GM12891 (cell line): ENCODE measurements at places on chromosomes 5 and 9.

DNA sequence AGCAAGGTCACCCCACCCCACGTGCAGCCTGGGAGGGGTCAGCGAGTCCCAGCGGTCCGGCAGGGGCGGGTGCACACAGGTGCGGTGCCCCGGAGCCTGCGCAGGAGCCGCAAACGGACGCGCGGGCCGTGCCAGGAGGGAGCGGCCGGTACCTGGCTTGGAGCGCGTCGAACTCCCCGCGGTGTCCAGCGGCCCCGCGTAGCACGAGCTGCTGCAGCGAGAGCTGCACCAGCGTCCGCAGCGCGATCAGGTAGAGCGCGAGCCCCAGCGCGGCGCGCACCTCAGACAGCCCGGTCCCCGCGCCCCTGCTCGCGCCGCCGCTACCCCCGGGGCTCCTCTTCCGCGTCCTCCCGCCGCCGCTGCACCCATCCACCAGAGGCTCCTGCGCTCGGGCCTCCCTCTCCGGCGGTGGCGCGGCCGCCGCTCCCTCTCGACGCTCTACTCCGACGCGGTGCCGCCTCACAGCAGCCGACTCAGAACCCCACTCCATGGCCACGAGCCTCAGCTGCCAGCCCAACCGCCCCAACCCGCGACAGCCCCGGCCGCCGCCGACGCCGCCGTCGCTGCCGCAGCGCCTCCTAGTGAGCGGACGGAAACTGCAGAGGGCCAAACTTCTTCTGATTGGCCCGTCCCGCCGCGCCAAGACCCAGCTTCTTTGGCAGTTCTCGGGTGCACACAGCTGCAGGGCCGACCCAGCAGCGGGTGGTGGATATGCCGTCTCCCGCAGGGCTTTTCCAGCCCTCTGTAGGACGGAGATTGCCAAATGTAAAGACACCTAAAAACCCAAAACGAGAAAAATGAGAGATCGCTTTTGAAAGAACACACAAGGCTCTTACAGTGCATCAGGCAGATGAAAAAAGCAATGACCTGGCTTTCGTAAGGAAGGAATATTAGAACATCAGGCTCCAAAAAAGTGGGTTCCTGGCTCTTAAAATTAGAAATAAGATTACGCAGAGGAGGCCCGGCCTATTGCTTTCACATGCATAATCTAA is at the start of gene ERMP1:
TSS of gene ERMP1 (minus strand) at position 580 of the 992 bp plus-strand sequence. CDS start at position 490, 90 bp downstream.
- DNase-seq, result peak; percentile 75

- DNase-seq, result no peak
Observed at GRCh38 chr5:173866243-173866857, 21.8 kb upstream of the CPEB4 start.

GRCh38 chr9:972501-973294 is 3.8 kb upstream of the DMRT3 start:
- no peak for DNase-seq

GRCh38 chr5:101174981-101175380 is 271.9 kb upstream of the ST8SIA4 start:
- no peak for DNase-seq

DNA sequence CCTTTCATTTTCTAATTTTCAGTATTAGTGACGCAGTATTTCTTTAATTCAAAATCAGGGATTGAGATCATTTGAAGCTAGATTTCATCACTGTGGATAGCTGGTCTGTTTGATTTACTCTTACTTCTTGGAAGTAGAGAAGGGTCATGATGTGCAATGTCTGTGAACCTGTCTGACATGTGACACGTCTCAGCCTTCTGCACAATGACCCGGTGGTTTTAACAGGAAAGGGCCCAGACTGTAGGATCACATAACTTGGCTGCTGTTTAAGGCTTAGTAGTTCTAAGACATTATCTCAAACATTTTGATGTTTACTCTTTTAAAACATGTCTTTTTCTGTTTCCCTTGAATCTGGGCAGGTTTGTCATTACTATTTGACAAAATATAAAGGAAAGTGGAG is 823.3 kb upstream of the NUDT12 start:
- DNase-seq, result no peak

DNA sequence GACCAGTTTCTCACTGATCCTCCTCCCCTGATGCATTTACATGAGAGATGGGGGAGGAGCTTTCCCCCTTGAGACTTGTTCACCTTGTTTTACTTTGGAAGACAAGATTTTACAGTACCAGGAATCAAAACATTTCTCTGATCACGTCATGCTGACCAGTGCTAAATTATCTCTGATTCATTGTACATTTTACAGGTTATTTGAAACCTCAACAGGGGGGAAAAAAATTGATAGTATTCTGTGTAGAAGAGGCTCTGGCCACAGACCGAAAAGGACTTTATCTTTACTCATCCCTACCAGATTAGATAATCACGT is 133.9 kb downstream of the GRIA1 start:
- DNase-seq, result no peak

DNA sequence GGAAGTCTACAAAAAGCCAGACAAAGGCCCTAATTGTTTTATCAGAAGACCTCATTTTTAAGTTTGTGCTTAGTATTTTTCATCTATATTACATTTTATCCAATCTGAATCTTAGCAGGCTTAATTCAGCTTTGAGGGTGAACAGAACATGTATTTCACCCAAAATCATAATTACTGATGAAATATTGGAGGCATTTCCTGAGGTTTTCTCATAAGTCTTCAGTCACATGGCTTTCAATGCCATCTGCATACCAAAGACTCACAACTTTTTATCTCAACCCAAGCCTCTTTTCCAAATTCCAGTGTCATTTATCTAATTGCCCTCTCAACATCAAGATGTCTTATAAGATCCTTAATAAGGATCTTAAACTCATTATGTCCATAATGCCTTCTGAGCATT is 150.8 kb downstream of the TTC39B start:
- no peak for DNase-seq

DNA sequence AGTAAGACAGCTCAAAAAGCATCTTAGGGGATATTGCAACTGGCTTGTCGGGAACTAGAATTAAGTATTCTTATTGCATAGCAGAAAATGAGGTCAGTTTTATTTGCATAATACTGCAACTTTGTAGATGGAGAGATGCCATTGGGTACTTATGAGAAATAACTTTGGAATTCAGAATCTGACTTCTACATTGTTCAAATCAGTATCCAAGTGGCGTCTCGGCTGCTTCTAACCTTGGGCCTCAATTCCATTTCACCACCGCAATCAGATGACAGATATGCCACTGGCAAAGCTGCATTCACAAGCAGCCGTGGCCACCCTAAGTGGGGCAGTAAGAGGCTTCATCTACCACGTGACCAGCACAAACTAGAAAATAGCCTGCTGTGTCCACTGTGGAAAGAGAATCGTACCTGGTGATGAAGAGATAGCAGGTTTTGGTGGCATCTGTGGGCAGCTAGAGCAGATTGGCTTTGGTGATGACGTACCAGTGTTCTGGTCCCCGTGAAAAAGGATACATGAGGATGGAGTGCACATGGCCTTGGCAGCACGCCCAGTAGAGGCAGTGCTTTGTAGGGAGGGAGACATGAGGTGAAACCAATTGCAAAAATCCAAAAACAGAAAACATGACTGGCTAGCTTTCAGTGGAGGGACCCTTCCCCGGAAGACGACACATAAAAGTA is 116.6 kb downstream of the KLHL3 start:
- DNase-seq, result no peak

DNA sequence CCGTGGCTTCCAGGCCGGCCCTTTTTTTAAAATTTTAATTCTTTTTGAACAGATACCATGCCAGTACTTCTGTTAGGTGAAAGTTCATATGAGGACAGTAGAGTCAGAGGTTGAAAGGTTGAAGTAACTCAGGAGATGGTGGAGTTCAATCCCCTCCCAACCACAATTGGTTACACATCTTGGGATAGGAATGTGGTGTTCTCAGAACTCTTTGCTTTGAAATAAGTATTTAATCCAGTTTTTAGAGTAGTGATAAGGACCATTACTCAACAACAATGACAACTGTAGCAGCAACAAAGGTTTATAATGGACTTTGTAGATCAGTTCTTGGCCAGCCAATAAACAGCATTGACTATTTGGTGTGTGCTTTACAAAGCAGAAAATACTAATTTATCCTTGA is 116.0 kb downstream of the ARHGAP26 start:
- DNase-seq, result no peak

DNA sequence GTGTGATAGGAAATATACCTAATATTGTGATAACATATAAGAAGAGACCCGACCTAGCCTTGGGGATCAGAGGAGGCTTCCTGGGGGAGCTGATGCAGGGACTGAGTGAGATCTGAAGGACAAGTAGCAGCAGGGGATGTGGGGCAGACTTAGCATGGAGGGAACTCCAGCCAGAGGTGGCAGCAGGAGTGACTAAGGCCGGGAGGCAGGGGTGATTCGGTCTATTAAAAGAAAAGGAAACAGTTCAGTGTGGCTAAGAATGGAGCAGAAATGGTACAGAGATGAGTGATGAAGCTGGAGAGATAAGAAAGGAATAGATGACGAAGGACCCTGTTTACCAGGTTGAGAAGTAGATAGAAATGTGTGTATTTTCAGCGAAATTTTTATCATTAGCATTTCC is 408.8 kb downstream of the ENC1 start:
- no peak for DNase-seq

- no peak for DNase-seq
Observed at GRCh38 chr5:134608555-134608954, 24.1 kb downstream of the SAR1B start.

DNA sequence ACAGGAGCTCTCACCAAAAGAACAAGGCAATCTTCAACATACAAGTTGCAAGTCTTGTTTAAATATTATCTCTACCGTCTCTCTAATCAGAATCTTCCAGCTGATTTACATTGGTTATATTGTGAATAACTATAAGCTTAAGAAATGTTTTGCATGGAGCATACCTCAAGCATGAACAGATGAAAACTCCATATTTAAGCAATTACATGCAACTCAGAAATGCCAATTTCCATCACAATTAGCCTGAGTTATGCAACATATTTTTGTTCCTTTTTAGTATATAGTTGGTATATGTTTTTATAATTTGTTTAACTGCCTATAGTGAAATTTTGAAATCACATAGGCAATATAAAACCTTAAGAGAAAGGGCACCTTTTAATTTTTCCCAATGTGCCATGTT is 142.5 kb downstream of the DENND1A start:
- no peak for DNase-seq

DNA sequence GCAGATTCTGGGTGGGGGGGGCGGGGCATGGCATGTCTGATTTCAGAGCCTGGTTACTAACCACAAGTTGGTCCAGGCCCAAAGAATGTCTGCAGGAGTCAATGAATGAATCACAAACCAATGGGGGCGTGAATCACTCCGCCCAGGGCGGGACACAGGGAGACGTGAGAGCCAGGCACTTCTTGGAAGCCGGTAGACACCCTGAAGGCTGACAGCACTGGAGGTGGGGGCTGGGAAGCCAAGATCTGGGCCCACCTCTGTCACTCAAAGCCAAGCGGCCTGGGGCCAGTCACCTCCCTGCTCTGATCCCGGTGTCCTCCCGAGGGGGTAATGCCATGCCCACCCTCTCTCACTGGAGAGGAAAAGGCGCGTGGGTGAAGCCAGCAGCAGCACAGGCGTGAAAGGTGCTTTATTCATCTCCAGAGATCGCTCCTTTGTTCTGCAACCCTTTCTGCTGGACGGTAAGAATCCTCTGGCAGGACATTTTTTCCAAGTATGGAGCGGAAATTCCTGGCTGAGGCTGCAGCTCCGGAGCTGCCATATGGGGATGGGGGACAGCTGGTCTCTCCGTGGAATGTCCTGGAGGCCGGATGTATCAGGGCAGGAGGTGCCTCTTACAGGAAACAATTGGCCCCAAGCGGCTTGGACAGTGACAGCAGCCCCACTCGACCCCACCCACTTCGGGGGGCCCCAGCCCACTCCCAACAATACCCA is 85.0 kb downstream of the STK10 start:
- DNase-seq, result no peak

- no peak for DNase-seq
Observed at GRCh38 chr5:145752534-145752933, 82.6 kb downstream of the PRELID2 start.
